ENCODE measurements at places on chromosomes 6 and 20.

DNA sequence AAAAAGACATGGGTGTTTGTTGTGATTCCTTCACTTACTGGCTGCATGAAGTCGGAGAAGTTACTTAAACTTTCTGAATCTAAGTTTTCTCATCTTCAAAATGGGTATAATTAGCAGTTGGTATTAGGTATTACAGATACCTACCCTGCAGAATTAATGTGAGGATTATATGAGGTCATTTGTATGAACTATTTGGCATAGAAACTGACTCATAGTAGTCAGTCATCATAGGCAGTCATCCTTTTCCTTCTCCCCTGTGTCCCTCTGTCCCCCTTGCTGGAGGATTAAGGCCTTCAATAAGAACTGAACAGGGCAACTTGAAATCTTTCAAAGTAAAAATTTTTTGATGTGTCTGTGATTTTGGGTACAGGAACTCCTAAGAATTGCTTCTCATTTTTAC, 26.3 kb downstream of the RALGAPB start:
- DNase-seq = no peak

DNA sequence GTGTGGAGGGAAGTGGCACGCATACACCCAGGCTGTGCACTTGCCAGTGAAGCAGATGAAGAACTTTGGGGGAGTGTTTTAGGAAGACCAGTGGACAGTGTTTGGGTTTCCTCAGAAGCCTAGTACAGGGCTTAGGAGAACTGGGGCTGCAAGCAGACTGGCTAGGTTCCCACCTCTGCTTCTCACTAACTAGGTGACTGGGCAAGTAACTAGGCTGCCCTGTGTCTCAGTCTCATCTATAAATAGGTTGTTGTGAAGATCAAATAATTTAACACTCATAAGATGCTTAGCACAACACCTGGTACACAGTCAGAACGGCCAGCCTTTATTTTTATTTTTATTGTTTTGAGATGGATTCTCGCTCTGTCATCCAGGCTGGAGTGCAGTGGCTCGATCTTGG, 312.1 kb downstream of the CDH26 start:
- no peak for DNase-seq

GRCh38 chr20:10094566-10095173, 59.9 kb downstream of the ANKEF1 start:
- DNase-seq = no peak

GRCh38 chr20:3901028-3901705, 12.0 kb downstream of the PANK2 start:
- DNase-seq = no peak

DNA sequence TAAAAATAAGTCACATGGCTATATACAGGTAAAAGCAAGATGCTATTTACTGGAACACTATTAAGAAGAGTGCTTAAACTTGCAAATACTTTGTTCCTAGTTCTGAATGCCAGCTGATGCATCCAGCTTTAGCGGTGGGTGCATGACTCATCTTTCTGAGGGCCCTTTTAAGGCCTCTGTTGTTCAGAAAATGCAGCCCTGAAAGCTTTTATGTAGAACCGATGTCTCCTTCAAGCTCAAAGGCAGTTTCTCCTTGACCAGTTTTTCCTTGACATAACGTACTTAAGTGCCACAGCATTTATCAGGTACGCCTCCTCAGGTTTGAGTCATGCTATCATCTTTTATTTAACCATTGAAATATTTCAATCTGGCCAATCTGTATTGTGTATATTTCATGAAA, 82.8 kb downstream of the MLIP start:
- no peak for DNase-seq
